ENCODE measurements at places on chromosomes 11 and 22.

DNA sequence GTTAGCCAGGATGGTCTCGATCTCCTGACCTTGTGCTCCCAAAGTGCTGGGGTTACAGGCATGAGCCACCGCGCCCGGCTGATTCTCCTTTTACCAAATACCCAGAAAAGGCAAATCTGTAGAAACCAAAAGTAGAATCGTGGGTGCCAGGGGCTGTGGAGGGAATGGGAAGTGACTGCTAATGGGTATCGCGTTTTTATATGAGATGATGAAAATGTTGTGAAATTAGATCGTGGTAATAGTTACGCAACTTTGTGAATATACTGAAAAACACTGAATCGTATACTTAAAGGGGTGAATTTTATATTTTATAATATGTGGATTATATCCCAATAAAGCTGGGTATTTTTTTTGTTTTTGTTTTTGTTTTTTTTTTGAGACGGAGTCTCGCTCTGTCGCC lies 48.2 kb upstream of the CREB3L1 start:
- no peak for DNase-seq

- peak; percentile 76 for DNase-seq
Observed at GRCh38 chr22:20238536-20238900, 29.6 kb downstream of the RTN4R start.

- no peak for DNase-seq
Observed at GRCh38 chr22:35172442-35172841, 84.9 kb upstream of the HMGXB4 start.

- DNase-seq: no peak
Observed at GRCh38 chr11:114606003-114606801, 10.6 kb upstream of the NXPE4 start.

GRCh38 chr22:17121233-17122195 lies at the start of gene TMEM121B:
TMEM121B (minus strand) TSS chr22:17121360; CDS start chr22:17121127, 233 bp downstream.
- peak; percentile 61 for DNase-seq

GRCh38 chr22:32904044-32904443 lies 102.5 kb downstream of the TIMP3 start:
- peak; percentile 3 for DNase-seq

DNA sequence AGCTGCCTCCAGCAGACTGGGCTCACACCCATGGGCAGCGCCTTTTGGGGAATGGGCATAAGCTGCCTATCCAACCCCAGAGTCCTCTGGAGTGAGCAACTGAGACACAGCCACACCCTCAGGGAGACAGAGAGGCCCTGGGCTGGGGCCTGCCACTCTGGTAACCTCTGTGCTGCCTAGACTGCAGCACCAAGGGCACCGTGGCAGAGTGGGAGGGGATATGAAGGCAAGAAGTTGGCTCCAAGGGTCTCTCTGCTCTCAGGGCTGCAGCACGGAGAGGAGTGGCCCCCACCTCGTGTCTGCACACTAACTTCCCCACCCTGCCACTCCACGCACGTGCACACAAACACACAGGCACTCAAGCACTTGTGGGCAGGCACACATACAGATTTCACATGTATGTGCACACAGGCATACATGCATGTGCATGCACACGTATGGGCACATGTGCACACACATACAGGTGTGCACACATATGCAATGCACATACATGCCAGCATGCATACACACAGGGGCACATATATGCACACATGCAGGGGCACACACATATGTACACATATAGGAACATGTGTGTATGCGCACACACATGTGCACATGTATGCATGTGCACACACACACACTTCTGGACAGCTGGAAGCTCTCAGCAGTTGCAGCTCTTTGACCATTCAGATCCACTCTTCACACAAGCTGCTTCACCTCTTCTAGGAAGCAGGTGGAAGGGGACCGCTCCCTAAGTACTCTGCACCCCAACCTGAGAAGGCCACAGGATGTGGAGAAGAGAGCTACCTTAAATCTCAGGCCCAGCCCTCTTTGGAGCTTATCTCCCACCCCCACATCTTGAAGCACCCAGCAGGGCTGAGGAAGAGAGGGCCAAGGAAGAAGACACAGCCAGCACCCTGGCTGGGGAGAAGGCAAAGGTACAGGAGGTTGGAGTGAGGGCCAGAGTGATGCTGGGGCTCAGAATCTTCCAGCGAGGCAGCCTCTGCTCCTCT lies 4.3 kb downstream of the IGSF9B start:
- DNase-seq: no peak

DNA sequence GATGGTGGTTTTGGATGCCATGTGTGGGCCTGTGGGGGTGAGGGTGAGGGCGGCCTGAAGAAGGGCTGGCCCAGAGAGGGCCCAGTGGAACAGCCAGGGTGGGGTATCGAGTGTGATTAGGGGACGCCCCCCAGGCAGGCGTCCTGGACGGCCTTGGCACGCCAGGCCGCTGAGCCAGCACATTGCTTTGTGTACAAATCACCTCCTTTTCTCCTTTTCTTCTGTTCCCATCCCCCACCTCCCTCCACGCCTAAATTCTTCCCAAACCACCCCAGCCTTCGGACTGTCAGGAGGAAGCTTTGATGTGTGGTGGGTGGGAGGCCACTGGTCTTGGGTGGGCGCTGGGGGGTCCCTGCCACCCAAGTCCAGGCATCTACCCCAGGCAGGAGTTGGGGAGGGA lies 7.8 kb upstream of the CD248 start:
- DNase-seq: no peak

DNA sequence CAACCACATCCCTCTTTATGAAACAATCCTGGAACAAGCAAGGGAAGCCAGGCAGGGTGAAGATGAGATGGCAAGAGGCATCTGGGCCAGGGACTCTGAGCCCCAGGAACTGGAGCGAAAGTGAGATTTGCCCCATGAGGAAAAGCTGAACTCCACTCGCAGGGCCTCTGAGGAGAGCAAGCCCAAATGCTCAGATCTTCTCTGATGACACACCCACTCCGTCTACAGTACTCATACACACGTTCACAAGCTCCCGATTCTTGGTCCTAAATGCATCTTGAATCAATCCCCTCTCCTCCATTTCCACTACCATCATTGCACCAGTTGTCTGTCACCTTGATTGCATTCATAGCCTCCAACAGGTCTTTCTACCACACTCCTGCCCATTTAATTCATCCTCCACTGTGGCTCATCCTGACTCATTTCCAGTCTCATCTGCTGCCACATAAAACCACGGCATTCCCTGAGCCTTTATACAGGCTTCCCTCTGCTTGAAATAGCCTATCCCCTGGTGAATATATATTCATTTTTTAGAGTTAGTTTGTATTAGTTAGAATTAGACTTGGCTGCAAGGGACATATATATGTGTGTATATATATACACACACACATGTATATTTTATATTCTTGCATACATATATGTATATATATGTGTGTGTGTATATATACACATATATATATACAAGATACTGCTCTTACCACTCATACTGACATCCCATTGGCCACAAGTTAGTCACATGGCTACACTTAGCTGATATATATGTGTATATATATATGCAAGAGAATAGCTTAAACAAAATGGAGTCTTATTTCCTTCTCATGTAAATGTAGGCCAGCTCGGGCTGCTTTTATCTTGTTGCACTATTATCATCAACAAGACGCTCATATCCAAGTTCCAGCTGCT lies 1.4 kb upstream of the APOA5 start:
- peak; percentile 44 for DNase-seq

GRCh38 chr11:72598906-72599305 lies 75.3 kb downstream of the PDE2A start:
- DNase-seq: no peak

DNA sequence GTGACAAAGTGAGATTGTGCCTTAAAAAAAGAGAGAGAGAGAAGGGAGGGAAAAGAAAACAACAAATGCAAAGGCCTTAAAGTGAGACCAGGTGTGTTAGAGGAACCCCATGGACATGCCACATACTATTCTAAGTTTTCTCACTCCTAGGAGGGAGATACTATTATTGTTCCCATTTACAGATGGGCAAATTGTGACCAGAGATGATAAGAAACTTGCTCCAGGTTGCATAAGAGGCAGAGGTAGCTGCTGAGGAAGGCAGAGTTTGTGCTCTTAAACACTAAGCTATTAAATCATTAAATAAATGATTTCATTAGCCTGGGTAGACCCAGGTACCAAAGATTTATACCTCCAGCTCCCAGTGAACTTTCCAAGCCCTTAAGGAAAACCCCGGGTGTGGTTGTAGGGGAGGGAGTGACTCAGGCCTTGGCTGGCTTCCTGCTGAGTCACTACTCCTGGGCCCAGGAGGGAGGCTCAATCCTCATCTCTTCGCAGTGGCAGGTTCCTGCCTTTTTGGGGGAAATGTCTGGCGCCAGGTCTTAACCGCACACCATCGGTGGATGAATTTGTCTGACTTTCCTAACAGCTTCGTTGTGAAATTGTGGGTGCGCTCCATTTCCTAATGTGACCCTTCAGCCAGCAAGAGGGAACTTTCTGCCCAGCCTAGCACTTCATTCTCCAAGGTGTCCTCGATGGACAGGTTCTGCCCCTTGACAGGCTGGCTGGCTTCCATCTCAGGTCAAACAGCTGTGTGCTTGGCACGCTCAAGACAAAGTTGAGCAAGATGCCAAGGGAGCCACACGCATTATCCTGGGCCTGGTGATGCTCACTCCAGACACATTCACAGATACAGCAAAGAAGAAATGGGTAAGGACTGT lies 33.4 kb upstream of the PTPRJ start:
- DNase-seq: peak; percentile 86

DNA sequence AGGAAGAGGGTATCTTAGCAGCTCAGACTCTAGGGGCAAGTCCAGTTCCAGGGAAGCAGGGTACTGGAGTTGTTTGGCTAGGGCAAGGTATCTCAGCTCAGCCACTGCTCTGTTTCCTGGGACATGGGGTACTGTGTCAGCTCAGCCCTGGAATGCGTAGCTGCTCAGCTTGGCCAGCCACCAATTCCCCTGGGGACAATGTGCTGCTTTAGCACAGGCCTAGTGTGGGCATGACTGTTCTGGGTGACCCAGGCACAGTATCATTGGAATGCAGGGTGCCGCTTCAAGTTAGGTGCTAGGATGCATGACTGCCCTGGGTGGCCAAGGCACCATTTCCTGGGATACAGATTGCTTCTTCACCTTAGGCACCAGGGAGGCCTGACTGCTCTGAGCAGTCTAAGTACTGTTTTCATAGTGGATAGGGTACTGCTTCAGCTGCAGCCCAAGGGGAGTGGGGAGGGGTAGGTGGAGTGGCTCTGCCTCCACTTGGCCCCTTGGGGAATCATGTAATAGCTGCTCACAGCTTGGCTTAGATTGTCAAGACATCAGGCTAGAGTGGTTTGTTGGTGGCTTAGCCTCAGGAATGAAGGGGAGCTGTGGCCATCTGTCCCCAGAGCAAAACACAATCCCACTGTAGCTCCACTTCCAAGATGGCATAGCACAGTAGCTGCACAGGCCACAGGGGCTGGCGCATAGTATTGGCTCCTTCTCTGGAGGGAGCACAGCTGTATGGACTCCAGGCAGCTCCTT lies 36.0 kb downstream of the MADD start:
- DNase-seq: no peak
